HCT116 (cell line): ENCODE measurements at places on chromosomes 7 and 10.

- DNase-seq, result no peak
These were observed 28.9 kb downstream of the GUSB start for GRCh38 chr7:65953001-65953720.

DNA sequence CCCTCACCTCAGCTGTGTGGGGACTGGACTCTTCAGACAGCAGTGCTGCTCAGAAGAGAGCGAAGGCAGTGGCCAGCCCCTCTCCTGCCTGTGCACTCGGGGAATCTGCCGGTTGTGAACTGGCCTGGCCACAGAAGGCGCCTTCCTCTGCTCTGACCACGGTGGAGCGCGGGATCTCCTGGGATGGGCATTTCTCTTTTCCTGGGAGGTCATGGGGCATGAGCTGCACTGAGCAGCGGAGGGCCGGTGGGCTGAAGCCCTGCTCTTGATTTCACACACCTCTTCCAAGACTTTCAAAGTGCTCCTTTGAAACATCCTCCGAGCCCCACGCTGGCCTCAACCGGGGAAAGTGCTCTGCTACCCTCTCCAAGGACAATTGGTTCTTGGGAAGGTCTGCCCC lies 125.6 kb upstream of the FAM20C start:
- no peak for DNase-seq

- no peak for DNase-seq
These were observed 248.2 kb upstream of the PPP2R2D start for GRCh38 chr10:131652438-131653139.

GRCh38 chr10:118960157-118961090 lies 69.1 kb upstream of the NANOS1 start:
- no peak for DNase-seq

DNA sequence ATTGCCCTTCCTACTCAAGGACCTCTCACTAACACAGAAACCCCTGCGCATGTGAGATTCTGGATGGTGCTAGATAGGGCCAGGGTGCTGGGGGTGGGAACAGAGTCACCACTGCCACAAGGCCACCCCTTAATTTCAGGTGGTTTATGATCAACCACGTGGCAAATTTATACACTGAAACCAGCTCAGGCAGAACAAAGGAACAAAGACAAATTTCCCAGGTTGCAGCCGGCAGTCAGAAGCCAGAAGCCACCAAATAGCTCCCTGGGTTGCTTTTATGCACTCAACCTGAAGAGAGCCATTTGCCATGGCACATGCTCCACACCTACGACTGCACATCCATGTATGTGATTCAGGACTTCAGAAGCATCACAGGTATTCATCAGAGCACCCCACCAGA lies 2.5 kb downstream of the VOPP1 start:
- DNase-seq, result no peak

GRCh38 chr7:87497482-87497881 lies 22.0 kb upstream of the ABCB4 start:
- no peak for DNase-seq

DNA sequence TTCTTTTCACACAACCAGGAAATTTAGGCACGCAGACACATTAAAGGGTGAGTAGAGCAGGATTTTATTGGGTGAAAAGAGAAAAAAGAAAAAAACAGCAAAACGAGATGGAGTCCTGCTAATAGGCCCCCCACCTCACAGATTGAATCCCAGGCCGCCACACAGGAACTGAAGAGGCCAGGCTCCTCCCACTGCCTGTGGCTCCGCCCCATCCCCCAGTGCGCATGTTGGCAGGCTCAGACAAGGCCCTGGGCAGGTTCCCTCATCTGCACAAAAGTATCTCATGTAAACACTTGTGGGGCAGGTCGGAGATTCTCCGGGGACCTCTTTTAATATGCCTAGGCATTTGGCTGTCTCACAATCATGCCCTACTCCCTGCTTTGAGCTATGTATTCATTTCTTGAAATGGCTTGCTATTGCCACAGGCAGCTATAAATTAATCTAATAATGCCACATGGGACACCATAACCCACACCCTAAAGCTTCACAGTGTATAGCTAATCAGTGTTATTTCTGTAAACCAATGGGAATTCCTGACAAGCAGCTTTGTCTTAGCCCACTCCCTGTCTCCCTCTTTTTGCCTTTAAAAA lies 76.2 kb upstream of the KIF5B start:
- DNase-seq, result no peak

DNA sequence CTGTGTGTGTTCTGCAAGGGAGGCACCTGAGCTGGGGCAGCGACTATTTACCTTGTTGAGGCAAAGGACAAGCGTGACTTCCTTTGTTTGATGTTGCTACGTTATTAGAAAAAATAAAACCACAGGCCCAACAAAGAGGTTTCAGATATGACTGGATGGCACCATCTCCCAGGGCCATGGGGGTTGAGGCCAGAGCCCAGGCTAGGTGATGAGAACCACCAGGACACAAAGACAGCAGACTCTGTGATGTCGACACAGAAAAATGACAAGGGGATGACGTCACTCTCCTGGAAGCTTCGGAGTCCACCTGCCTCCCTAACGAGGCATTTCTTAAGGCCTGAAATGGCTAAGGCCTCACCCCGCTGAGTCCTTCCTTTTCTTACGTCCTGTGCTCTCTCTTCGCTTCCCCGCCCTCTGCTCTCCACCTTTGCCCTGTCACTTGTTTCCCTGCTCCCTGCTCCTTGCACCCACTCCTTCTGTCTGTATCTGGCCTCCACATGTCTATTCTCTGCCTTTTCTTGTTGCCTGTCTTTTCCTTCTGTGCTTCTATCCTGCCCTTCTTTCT lies 83.0 kb upstream of the ADRB1 start:
- DNase-seq, result no peak

DNA sequence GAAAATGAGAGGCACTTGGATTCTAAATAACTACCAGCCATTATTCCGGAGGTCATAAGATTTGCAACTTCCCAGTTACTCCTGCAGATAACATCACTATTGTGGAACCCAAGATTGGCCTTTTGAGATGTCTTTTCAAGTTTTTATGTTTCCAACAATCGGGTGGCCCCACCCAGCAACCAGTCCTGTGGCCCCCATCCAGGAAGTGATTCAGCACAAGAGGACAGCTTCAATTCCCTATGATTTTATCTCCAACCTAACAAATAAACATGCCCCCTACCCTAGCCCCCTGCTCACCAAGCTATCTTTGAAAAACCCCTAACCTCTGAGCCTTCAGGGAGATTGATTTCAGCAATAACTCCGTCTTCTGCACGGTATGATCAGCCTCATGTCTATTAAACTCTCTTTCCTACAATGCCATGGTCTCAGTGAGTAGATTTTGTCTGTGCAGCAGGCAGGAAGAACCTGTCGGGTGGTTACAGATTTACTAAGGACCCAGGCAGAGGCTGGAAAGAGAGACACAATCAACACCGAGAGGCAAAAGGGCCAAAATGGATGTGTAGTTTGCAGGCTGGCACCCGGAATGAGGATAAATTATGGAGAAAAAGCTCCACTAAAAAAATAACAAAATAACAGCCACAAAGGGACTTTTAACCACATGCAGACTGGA lies 83.9 kb upstream of the UNC5B start:
- no peak for DNase-seq

DNA sequence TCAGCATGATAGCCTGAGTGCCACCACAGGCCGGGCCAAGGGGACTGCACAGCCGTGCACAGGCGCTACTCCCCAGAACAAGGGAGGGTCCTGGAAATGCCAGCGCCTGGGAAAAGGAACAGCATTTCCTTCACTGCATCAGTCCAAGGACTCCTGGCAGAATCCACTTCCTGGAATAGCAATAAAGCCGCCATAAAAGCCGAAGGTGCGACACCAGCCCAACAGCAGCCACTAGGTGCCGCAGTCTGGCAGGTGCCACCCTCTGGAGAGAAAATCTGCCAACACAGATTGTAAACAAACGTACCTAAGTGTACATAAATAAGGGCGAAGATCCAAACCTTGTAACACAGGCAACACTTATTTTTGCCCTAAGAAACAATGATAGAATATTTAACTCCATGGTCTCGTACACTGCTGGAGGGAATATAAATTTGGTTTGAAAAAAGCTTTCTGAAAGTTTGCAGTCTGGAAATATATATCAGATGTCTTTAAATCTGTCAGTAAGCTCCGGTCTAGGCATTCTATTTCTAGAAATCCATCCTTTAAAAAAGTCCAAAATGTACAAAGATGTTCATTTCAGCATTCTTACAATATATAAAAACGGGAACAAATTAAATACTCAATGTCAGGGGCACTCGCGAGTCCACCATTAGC lies 22.2 kb downstream of the VOPP1 start:
- peak; percentile 33 for DNase-seq

- DNase-seq, result peak; percentile 93
These were observed 72.8 kb upstream of the MPP7 start for GRCh38 chr10:28375399-28376354.

GRCh38 chr10:28169525-28169924 lies 133.3 kb downstream of the MPP7 start:
- DNase-seq, result no peak

DNA sequence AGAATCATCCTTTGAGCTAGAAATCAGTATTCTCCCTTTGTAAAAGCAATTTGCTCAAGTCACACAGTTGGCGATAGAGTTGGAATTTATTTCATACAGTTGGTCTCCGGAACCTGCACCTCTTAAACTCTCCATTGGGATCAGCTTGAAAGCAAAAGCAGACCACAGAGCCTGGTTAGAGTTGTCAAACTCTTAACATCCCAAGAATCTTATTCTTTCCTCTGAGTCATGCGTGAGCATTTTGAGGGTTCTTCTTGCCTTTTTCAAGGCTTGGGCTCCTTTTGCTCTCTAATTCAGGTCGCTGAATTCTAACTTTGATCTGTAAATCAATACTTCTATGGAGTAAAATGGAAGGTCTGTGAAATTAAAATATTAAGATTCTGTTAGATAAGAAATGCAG lies 19.6 kb upstream of the SCIN start:
- no peak for DNase-seq

DNA sequence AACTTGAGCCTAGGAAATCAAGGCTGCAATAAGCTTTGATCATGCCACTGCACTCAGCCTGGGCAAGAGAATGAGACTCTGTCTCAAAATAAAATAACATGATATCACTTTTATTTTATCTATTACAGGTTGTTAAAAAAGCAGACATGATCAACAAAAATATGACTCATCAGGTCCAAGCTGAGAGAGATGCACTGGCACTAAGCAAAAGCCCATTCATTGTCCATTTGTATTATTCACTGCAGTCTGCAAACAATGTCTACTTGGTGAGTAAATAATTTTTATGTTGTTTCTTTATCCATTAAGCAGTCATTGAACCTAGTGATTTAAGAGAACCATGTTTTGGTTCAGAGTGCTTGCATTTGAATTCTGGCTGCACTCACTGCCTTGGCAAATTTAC lies 3.3 kb downstream of the MASTL start:
- no peak for DNase-seq

DNA sequence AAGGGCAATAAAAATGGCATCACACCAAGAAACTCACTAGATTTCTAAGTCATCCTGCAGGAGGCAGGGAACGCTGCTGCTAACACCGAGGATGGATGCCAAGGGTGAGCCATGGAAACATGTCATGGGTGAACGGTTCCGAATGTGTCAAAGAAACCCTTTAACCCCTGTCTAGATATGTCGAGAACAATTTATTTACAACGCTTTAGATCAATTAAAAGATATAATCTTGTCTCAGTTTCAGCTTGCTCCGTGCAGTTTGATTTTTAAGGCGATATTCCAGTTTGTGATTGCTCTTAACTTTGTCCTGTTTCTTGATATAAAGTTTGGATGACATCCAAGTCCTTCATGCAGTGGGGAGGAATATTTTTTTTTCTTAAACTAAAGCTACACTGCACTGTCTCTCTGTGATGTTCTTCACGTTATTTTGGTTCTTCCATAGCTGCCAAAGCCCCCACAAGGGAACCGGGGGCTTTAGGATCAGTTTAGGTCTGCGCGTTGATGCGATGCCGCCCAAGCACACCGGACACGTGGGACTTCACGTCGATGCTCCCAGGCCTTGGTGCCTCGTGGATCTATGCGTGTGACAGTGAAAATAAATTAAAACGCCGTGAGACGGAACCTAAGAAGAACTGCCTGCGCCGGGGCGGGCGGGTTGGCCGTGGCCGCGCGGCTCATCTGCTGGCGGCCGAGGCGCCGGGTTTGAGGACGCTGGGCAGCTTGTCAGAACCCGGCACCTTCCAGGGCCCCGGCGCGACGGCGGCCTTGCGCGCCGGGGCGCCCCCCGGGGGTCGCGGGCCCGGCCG lies 220.3 kb downstream of the PHTF2 start:
- DNase-seq, result no peak

DNA sequence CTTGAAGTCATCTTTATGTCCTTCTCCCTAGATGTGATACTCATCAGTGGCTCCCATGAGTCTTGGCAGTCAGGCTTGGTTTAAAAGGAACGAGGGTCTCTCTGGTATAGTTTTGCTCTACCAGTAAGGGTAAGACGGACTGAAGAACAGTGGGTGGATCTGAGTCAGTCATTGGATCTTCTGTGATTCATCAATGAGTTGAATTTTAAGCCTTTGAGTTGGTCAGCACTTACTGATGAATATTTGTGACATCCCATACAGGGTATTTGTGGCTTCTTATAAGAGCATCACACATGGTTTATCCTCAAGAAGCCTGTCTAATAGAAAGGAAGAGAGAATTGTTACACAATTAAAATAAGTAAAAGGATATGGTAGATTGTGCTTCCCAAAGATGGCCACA lies 87.3 kb upstream of the NAMPT start:
- no peak for DNase-seq

DNA sequence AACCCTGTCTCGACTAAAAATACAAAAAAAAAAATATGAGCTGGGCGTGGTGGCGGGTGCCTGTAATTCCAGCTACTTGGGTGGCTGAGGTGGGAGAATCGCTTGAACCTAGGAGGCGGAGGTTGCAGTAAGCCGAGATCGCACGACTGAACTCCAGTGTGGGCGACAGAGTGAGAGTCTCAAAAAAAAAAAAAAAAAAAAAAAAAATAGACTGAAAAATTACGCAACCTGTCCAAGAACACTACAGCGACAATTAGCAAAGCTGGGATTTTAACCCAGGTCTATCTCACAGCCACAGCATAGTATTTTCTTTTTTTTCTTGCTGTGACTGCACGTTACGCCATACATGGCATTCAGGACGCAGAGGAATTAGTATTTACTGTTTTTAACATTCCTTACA lies 1.1 kb upstream of the RABGEF1 start:
- DNase-seq, result no peak

- DNase-seq, result no peak
These were observed 35.3 kb downstream of the NET1 start for GRCh38 chr10:5447611-5448071.

- DNase-seq, result peak; percentile 31
These were observed 102.5 kb downstream of the RAMP3 start for GRCh38 chr7:45259966-45260646.

DNA sequence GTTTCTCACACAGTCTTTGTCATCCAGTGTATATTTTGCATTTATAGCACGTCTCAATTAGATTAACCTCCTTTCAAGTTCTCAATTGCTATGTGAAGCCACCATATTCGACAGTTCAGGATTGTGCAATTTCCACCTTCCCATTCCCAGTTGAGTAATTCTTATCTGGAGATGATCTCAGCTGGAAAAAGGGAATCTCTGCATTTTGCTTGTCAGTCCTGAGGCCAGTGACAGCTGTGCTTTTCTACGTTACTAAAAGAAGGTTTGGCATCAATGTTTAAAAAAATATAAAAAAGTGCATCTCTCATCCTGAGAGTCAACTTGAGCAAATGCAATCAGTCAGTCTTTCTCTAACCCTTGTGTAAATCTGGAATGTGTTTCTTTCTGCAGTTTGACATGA lies 247.7 kb downstream of the PRKG1 start:
- no peak for DNase-seq

GRCh38 chr7:157652161-157652953 lies 315.6 kb downstream of the DNAJB6 start:
- no peak for DNase-seq
